ENCODE measurements at places on chromosomes 13 and 19.

DNA sequence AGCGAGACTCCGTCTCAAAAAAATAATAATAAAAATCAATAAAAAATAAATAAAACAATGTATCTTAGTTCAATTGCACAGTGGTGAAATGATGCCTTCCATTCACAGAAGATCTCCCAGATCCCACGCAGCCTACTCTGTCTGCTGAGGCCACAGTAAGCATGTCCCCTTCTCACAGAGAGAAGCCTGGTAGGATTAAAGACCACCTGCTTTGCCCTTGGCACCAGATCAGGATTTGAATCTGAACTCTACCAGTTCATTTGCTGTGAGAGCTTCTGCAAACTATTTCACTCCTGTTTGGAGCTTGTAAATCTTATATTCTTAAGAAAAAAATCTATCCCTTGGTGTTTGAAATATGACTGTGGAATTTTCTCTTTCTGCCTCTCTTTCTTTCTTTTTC is 2.2 kb upstream of the SLC7A1 start:
- DNase-seq: no peak

GRCh38 chr19:41869374-41869955 is 7.6 kb upstream of the CD79A start:
- DNase-seq: no peak

GRCh38 chr13:99307247-99307646 is at the start of gene GPR183:
Gene GPR183, minus strand, starts transcription at chr13:99307399. Its CDS starts 11,254 bp downstream, at chr13:99296145.
- no peak for DNase-seq

- no peak for DNase-seq
These were observed 2.9 kb upstream of the HOOK2 start for GRCh38 chr19:12778017-12778904.

DNA sequence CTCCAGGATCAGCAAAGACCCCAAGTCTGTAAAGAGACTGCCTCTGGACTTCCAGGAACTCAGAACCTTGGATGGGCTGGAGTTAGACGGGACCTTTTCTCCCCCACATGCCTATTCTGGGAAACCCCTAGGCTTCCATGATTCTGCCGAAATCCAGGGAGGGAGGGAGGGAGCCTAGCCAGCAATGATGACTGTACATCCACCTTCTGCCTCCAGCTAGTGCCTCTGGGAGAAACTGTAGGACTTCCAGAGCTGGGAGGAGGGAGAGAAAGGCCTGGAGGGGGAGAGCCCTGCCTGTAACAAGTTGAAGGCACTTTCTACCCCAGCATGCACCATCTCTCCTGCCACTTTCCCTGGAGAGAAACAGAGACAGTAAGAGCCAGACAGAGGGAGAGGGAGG is 6.0 kb upstream of the HAS1 start:
- no peak for DNase-seq

DNA sequence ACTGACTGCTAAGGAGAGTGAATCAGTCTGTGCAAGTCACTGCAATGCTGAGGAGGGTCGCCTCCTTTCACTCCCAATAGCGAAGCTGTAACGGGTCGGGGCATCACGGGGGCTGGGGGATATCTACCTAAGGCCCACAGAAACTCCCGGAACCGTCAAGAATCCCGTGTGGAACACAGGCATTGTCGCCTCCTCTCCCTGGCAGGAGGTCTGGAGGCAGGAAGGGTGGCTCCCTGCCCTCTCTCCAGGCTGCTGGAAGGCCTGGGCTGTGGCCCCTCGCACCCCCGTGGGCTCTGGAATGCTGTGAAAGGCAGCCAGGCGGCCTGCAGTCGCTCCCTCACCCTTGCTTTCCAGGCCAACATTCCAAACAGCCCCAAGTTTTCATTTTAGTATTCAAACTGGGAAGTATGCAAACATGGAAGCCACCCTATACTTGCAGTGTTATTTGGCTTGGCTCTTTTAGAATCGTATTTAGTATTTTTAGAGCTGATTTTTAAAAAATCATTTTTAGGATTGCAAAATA is 109.4 kb downstream of the CRYL1 start:
- no peak for DNase-seq

DNA sequence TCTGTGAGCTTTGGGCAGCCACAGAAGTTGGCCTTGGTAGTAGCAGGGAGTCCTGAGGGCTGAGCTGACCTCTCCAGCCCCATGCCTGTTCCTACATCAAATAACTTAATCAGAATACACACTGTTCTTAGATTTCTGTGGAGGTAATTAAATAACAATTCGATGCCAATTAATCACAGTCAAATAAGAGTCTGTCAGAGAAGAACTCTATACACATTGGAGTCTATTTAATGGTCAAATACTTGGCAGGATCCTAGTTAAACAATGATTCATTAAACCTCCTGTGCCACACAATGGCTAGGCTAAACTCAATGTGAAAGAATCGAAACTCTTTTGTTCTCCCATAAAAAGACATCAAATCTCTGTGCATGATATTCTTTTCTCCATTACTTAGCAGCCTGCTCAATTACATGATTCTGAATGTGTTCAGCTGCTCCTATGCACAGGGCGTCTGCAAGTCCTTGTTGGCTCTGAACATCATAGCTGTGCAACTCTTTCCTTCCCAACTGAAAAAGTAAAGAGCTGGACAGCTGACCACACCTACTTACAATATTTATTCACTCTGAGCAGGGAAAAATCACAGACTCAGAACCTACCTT is 173.1 kb downstream of the ABCC4 start:
- no peak for DNase-seq

GRCh38 chr13:31477961-31478360 is 261.4 kb upstream of the RXFP2 start:
- DNase-seq: no peak

DNA sequence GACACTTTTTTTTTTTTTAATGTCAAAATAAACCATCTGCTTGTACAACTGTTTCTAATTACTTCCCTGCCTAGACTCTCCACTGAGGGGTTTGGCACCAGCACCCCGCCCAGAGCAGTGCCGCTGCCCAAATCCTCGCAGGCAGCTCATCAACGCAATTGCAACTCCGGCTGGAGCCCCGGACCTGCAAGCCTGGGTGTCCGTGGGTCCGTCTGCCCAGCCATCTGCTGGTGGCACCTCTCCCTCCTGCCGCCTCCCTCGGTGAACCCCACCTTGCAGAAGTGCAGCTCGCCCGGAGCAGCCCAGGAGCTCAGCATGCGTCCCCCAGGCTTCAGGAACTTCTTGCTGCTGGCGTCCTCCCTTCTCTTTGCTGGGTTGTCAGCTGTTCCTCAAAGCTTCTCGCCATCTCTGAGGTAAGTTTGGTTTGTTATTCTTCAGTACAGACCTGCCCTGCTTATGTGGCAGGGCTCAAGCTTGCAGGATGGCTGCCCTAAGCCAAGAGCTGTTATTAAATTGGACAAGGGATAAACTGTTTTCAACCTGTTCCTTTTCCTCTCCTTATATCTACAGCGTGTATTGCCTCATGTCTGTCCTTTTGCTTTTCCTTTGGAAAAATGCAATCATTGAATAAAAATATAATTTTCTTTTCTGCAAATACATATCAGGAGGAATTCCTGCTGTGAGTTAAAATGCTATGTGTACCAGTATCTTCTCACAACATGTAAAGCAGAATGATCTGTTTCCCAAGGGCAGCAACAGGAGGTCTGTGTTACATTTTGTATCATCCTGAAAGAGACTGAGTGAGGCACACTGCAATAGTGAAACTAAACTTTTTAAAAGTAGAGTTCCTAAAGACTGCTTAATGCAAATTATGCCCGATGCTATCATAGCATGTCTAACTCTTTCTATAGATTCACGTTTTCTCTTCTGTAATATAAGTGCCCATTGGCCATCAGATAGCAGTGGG is at the start of gene ITGBL1:
TSS of gene ITGBL1 (plus strand) at position 157 of the 967 bp plus-strand sequence. CDS start at position 316, 159 bp downstream.
- DNase-seq: no peak

GRCh38 chr13:51811046-51811445 is 7.1 kb upstream of the DHRS12 start:
- DNase-seq: no peak

- no peak for DNase-seq
These were observed 90.6 kb downstream of the TEX26 start for GRCh38 chr13:31022928-31023530.

DNA sequence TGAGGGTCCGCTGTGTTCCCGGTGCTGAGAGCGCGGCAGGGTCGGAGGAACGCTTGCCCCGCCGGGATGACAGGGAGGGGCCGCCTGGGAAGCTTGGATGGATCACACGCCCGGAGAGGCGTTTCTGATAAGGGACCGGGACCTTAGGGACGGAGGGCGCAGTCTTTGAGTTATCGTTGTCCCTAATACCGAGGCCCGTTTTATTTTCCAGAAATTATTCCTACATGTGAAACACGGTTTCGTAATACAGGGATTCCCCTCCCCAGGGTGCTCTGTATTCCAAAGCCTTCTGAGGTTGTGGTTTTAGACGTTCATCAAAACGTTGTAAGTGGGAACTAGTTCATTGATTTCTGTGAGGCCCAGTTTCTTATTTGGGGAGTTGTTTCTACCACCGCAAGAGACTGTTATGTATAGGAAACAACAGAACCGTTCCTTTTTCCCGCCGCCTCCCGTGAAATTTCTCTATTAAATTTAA is 752 bp downstream of the PDCD5 start:
- no peak for DNase-seq

GRCh38 chr13:73367886-73368285 is 309.1 kb downstream of the KLF5 start:
- DNase-seq: no peak

DNA sequence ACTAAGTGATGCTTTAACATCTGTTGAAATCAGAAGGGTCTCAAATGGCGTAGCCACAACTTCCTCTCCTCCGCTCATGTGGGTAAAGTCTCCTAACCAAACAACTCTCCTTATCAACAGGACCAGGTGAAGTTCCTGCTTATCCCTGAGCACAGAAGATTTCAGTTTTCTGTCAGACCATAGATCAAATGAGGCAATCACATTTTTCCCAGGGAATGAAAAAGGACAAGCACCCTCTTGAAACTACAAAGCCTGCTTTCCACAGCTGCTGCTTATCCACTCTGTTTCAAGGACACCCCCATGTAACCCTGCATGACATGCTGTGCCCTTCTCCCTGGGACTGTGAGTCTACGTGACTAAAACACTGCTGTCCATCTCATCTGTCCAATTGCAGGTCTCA is 788.3 kb upstream of the SLITRK5 start:
- DNase-seq: no peak

GRCh38 chr13:66180836-66181235 is 1049.3 kb downstream of the PCDH9 start:
- DNase-seq: no peak

GRCh38 chr13:48652851-48653471 is 768 bp upstream of the CYSLTR2 start:
- DNase-seq: no peak

GRCh38 chr13:52070929-52071523 is 46.5 kb downstream of the UTP14C start:
- DNase-seq: no peak

GRCh38 chr13:92613921-92614320 is 612.7 kb upstream of the GPC6 start:
- no peak for DNase-seq

GRCh38 chr19:18156268-18156667 is 3.3 kb downstream of the PIK3R2 start:
- no peak for DNase-seq

DNA sequence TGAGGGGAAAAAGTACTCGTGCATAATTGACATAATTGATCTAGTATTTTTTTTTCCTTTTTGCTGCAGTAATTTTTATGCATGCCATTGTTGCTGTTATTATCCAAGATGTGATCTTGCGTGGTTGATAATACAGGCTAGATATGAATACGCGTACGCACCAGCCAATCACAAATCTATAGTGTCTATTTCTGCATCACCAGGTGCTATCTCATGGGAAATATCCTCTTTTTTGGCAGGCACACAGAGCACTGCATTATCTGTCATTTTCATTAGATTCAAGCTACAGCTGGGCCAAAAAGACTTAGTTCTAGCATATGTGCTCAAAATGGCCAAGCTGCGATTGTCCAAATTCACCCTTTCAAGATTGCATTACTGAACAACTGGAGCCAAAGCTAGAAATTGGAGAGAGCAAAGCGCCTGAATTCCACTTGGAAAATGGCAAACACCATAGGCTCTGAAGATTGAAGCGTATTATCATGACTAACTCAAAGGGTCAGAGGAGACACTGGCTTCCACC is 181.1 kb downstream of the TSHZ3 start:
- DNase-seq: no peak

GRCh38 chr13:58852076-58852475 is 1220.5 kb downstream of the PCDH17 start:
- DNase-seq: no peak

GRCh38 chr19:18781885-18782527 is 9.1 kb downstream of the COMP start:
- no peak for DNase-seq

GRCh38 chr19:28606269-28607032 is 606.5 kb downstream of the UQCRFS1 start:
- no peak for DNase-seq

DNA sequence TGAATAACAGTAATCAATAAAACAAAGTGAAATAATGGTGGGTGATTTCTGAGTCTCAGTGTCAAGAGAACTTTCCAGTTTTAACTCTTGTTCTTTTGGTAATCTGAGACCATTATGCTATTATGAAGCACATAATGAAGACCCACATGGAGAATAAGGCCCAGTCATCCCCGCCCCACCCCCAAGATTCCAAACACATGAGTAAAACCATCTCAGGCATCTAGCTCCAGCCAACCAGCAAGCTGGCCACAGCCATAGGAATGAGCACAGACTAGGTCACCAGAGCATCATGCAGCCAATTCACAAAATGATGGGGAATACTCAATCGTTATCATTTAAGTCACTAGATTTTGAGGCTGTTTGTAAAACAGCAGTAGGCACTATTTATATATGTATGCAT is 1769.0 kb upstream of the PCDH20 start:
- DNase-seq: no peak

DNA sequence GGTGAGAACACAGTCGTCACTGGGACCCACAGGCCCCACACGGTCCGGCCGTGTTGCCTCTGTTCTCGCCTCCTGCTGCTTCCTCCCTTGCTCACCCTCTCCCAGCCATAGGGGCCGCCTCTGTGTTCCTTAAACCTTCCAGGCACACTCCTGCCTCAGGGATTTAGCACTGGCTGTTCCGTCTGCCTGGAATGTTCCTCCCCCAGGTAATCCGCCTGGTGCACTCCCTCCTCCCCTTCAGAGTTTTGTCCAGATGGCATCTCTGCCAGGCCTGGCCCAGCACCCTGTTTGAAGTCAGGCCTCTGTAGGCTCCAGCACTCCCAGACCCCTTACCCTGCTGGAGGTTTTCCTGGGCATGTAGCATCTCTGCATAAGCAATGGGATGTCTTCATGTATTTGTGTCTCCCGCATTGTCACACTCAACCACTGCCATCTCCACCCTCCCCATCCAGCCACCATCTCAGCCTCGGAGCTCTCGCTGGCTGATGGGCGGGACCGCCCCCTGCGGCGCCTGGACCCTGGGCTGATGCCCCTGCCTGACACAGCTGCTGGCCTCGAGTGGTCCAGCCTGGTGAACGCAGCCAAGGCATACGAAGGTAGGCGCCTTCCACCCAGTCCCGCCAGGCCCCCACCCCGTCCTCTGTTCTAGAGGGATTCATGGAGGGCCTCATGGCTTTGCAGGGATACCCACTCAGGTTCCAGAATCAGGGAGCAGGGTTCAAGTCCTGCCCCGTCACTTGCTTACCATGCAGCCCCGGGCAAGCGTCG is 25.9 kb downstream of the DPF1 start:
- DNase-seq: no peak

GRCh38 chr13:64540976-64541375 is 2689.2 kb downstream of the PCDH9 start:
- DNase-seq: no peak

All from activated CD8-positive, alpha-beta memory T cell treated with anti-CD3 and anti-CD28 coated beads for 48 hours (primary cell).